Activated B cell treated with CpG ODN at 0.5 μM for 24 hours (primary cell): ENCODE measurements at places on chromosomes 1 and 21. TPM values are rescaled to one million over a fixed set of nuclear protein-coding genes. Genes with fewer than 3 reads are reported as not detected.

DNA sequence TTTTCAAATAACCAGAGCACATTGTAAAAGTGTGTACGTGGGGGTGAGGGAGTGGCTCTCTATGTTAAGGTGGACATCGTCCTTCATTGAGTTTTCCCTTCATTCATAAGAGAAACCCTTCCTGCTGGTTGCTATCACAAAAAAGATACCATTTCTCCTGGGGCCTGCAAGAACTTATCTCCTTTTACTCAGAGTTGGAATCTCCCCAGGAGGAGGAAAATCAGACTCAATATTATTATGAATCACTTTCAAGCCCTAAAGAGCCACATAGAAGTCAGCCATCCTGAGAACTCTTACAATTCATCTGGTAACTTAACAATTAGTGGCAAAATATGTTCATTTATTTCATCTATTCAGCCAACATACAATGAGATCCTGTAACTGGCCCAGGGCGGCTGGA lies 27.1 kb upstream of the TGFBR3 start:
- H3K36me3 ChIP-seq = no peaks in the 10 kb centered on the region
- no peaks in the 10 kb centered on the region for H3K4me1 ChIP-seq
- no peak overlapping the region for H3K4me3 ChIP-seq
- no peak for DNase-seq

DNA sequence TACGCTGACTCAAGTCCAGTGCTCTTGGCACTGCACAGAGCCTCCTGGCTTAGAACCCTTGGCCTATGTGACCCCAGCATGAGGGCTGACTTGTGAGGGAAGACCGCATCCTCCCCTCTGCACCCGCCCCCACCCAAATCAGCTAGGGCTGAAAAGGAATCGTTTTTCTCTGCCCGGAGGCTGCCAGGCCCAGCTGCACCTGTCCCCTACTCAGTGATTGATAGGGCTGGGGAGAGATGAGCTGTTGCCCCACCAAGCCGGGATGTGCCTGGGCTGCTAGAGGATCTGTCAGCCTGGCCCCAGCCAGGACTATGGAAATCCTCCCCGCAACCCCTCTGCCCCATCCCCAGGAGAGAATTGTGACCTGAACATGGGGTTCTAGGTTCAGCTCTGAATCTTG lies 20.6 kb downstream of the MYOG start:
- H3K27ac ChIP-seq = no peak overlapping the region
- H3K4me1 ChIP-seq = peaks cover 9% of the 10 kb centered on the region
- H3K27me3 ChIP-seq = peaks cover 1% of the 10 kb centered on the region
- H3K36me3 ChIP-seq = no peaks in the 10 kb centered on the region

GRCh38 chr1:205436776-205437410 lies 15.0 kb upstream of the LEMD1 start:
- no peak overlapping the region for H3K4me3 ChIP-seq
- no peak for DNase-seq
- no peaks in the 10 kb centered on the region for H3K27me3 ChIP-seq

GRCh38 chr1:111704240-111704639 lies 35.0 kb downstream of the INKA2 start:
- peaks cover 13% of the 10 kb centered on the region for H3K4me1 ChIP-seq
- H3K27me3 ChIP-seq = no peaks in the 10 kb centered on the region
- no peak overlapping the region for H3K27ac ChIP-seq
- no peak overlapping the region for H3K4me3 ChIP-seq
- DNase-seq = no peak
- H3K36me3 ChIP-seq = peaks cover 84% of the 10 kb centered on the region

Gene FCRL5
- total RNA-seq = 40.4 and 55.4 TPM in 2 replicates

Gene TMEM54
- total RNA-seq = 0.44 and 0.66 TPM in 2 replicates

Gene RGL1
- 3.0 and 3.4 TPM in 2 replicates for total RNA-seq

Gene NOL9
- 43.6 and 58.6 TPM in 2 replicates for total RNA-seq
